Uterus (tissue), 4 donors: ENCODE measurements at places on chromosomes 1 and 21. TPM values are rescaled to one million over a fixed set of nuclear protein-coding genes. Genes with fewer than 3 reads are reported as not detected.

DNA sequence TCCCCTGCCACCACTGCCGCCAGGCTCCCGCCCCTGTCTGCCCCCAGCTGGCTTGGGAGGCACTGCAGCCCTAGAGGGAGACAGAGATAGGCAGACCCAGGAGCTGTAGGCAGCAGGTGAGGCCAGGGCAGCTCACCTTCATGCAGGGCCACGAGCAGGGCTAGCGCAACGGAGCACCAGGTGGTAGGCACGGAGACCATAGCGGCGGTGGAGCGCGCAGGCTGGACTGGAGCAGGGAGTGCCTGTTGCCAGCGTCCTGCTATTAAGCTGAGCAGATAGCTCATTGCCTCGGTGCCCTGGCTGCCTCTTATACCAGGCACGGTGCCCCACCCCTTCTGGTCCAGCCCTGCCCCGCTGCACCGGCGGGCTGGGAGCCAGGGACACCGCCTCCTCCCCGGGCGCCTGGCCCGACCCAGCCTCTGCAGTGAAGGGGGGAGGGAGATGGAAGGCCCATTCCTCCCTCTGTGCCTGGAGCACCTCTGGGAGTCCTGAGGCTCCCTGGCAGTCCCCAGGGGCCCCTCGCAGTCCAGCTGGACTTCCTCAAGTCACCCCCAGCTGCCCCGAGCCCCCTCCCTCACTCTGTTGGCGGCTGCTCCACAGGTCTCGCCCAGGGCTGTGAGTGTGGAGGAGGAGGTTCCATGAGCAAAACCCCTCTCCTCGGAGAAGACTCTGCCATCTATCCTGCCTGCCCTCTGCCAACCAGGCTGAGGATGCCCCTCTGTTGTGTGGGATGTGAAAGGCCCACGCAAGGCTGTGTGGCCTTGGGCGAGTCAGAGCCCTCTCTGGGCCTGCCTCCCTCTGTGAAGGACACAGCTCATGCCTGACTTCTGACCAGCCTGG lies at the start of gene EDN2:
TSS of gene EDN2 (minus strand) at position 282 of the 840 bp plus-strand sequence. CDS start at position 200, 82 bp downstream.
- DNase-seq: no peak
- H3K4me1 ChIP-seq: peaks cover 6% of the 10 kb centered on the region
- no peak within 1 kb of the TSS for H3K4me3 ChIP-seq
- H3K36me3 ChIP-seq: no peaks in the 10 kb centered on the region
- no peaks in the 10 kb centered on the region for H3K27me3 ChIP-seq
- H3K27ac ChIP-seq: peak within 1 kb of the TSS; percentile 62

DNA sequence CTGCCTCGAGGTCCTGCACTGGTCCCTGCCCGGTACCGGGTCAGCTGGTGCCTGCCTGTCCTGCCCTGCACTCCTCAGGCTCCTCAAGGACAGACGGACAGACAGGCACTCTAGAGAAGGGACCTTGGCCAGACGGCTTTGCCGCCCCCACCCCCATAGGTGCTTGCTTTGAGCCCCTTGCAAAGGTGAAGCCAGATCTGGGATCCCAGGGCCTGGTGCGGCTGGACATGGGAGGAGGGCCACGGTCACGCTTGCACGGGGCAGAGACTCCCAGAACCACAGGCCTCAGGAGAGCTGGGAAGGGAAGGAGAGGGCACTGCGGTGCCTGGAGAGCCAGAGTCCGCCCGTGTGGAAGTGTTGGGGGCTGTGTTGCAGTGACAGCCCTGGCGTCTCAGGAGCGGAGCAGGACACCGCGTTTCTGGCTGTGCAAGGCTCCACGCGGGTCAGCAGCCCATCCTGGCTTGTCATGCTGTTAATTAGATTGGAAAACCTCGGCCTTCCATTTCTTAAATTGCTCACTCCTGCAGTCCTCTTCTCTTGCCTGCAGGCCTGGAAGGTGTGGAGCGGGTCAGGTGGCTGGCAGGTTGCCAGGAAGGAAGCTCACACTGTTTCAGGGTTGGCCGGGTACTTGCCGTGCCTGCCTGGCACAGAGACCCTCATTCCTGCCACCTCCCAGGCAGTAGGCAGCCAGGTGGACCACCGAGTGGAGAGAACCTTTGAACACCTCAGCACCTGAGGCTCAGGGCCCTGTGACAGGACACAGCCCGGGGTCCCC lies 16.3 kb downstream of the COL18A1 start:
- no peaks in the 10 kb centered on the region for H3K4me1 ChIP-seq
- H3K27ac ChIP-seq: no peak overlapping the region
- no peak overlapping the region for H3K4me3 ChIP-seq
- no peak for DNase-seq
- no peaks in the 10 kb centered on the region for H3K27me3 ChIP-seq
- no peaks in the 10 kb centered on the region for H3K36me3 ChIP-seq

Gene MAP1LC3C
- 0.59 TPM for total RNA-seq

- no peaks in the 10 kb centered on the region for H3K4me1 ChIP-seq
- H3K36me3 ChIP-seq: no peaks in the 10 kb centered on the region
- no peak overlapping the region for H3K4me3 ChIP-seq
- H3K27ac ChIP-seq: no peak overlapping the region
- DNase-seq: no peak
Observed at GRCh38 chr1:100883963-100884362, 10.7 kb downstream of the EXTL2 start.
